NCI-H446 treated with DMSO at 0.1 percent for 48 hours (cell line): ENCODE measurements at places on chromosomes 3 and 15.

- no peak for DNase-seq
Measured at GRCh38 chr3:150511122-150511821, 35.0 kb downstream of the SERP1 start.

- no peak for DNase-seq
Measured at GRCh38 chr15:41233367-41233771, 2.3 kb downstream of the CHP1 start.

DNA sequence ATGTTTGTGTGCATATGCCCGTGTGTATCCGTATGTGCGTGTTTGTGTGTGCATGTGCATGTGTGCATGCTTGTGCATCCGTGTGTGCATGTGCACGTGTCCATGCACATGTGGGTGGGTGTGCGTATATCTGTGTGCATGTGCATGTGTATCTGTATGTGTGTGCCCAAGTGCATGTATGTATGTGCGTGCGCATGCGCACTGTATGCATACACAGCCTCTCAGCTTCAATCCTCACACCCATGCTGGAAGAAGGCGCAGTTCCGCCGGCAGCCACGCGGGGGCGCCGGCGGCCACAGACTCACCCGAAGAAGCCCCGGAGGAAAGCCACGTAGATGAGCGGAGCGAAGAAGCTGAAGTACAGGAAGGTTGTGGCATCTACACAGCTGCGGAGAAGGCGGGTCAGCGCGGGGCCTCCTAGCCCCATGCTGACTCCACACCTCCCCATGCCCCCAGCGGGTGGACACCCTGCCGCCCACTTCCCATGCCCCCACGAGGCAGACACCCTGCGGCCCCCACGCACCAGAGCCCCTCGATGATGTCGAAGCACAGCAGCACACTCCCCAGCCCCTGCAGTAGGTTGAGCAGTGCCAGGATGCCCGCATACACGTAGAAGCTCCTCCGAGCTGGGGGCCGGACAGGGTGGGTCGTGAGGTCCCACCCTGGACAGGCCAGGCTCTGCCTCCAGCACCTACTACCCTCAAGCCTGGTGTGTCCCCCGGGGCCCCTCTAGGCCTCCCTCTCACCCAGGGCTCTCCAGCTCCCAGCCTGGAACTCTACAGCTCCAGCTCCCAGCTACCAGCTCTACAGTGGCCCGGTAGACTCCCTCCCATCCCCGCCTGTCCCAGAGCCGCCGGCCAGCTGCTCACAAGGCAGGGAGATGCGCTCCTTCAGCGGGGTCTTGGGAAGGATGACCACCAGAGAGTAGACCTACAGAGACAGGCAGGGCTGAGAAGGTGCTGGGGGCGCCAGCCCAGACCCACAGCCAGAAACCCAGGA lies 15.4 kb downstream of the TPRA1 start:
- peak; percentile 51 for DNase-seq

DNA sequence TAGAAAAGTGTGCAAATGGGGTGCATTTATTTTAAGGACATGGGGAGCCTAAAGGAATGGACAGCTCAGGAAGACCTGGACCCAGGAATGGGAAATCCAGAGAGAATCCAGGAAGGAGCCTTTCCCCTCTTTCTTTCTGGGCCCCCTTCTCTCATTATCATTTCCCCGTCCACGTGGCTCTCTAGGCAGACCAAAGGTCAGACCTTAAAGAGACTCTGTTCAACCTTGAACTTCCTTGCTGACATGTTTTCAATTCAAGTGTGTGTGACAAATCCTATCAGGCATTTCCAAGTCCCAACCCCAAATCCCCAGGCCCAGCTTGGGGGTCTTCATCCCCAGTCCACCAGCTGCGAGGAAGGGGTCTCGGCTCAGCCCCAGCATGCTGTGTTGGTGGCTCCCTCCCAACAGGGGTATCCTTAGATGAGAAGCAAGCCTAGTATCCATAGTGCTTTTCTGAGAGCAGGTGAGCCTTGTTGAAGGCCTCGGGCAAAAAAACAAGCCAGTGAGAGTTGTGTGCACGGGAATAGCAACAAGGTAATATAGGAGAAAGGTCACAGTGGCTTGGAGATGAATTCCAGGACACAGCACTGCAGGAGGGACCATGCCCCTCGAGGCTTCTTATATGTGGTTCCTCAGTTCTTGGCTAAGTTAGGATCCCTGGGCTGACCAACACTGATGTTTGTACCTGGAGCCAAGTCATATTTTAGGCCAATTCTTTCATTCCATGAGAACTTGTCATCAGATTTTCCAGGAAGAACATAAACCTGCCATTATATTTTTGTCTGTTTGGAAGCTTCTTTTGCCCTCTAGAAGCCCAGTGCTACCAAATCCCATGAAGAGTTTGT lies 130.0 kb downstream of the ASB7 start:
- no peak for DNase-seq

- no peak for DNase-seq
Measured at GRCh38 chr3:112391648-112392047, 58.7 kb downstream of the CD200 start.

DNA sequence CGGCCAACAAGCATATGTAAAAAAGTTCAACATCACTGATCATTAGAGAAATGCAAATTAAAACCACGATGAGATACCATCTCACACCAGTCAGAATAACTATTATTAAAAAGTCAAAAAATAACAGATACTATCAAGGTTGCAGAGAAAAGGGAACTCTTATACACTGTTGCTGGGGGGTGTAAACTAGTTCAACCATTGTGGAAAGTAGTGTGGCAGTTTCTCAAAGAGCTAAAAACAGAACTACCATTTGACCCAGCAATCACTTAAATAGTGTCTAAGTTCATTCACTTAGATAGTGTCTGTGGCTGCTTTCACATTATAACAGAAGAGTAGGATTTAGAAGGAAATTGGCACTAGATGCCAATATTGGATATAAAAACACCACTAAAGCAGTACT lies 49.7 kb downstream of the CGGBP1 start:
- DNase-seq, result no peak

GRCh38 chr3:86986671-86987420 lies 4.1 kb downstream of the VGLL3 start:
- DNase-seq, result no peak

- no peak for DNase-seq
Measured at GRCh38 chr15:73053398-73053723, 1.1 kb downstream of the NEO1 start.

DNA sequence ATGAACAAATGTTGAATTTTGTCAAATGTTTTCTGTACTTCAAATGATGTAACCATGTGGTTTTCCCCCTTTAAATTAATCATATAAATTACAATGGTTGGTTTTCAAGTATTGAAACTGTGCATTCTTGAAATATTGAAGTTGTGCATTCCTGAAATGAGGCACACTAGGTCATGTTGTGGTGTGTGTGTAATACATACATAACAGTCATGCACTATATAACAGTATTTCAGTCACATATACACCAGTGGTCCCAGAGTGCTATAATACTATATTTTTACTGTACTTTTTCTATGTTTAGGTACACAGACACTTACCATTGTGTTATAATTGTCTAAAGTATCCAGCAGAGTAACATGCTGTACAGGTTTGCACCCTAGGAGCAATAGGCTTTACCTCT lies 11.0 kb upstream of the IQCF5 start:
- no peak for DNase-seq

- no peak for DNase-seq
Measured at GRCh38 chr3:58534592-58535494, 2.1 kb downstream of the ACOX2 start.

GRCh38 chr3:71581457-71582035 lies 2.0 kb downstream of the FOXP1 start:
- no peak for DNase-seq

- peak; percentile 68 for DNase-seq
Measured at GRCh38 chr3:170356596-170357175, 829 bp upstream of the SKIL start.

GRCh38 chr3:16114429-16114828 lies 60.1 kb upstream of the GALNT15 start:
- DNase-seq, result peak; percentile 49

GRCh38 chr15:58458076-58458475 lies 26.3 kb downstream of the LIPC start:
- no peak for DNase-seq

DNA sequence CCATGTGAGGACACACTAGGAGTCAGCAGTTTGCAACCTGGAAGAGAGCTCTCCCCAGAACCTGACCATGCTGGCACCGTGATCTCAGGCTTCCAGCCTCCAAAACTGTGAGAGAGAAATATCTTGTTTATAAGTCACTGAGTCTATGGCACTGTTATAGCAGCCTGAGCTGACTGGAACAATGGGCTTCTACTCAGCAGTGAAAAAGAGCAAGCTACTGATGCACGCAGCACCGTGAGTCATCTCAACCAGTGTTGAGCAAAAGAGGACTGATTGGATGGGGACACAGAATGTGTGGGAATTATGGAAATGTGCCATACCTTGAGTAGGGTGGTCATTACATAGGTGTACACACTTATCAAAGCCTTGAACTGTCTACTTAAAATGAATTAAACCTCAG lies 230.4 kb downstream of the PLCL2 start:
- no peak for DNase-seq

GRCh38 chr15:82751308-82751707 lies 41.6 kb upstream of the AP3B2 start:
- DNase-seq, result no peak

GRCh38 chr3:30350011-30350410 lies 256.4 kb upstream of the TGFBR2 start:
- DNase-seq, result no peak

GRCh38 chr3:51102396-51102795 lies 282.7 kb upstream of the MANF start:
- no peak for DNase-seq

GRCh38 chr15:59244337-59244736 lies 37.7 kb downstream of the LDHAL6B start:
- no peak for DNase-seq

DNA sequence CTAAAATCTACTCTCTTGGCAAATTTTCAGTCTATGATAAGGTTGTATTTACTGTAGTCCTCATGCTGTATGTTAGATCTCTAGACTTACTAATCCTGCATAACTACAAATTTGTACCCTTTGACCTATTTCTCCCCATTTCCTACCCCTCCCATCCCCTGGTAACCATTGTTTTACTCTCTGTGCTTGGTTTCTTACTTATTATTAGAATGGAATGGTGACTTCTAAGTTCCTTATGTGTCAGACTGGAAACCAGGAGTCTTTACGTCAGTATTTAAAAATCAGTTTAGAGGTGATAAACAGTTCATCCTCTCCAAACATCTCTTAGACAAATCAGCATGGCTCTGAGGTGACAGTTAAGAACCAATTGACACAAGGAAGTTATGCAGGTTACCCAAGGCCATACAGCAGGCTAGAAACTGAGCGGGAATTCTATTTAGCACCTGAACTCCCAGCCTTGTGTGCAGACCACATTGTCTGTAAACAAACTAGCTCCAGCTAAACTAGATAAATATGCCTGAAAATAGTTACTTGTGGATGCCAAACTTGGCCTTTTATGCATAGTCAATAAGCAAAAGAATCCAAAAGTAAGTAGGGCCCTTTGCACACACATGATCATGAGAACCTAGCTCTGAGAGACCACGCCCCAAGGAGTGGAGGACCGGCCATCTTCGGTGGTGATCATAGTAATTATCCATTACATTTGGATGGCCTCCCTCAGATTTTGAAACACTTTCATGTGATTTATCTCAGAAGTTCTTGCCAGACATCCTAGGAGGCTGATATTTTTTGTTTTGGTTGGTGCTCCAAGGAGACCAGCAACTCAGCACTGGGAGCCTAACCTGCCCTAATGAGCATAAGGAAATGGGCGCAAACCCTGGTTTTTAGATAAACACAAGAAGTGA lies 72.3 kb upstream of the BOC start:
- DNase-seq, result no peak

- no peak for DNase-seq
Measured at GRCh38 chr3:64022451-64023186, 675 bp downstream of the PSMD6 start.

DNA sequence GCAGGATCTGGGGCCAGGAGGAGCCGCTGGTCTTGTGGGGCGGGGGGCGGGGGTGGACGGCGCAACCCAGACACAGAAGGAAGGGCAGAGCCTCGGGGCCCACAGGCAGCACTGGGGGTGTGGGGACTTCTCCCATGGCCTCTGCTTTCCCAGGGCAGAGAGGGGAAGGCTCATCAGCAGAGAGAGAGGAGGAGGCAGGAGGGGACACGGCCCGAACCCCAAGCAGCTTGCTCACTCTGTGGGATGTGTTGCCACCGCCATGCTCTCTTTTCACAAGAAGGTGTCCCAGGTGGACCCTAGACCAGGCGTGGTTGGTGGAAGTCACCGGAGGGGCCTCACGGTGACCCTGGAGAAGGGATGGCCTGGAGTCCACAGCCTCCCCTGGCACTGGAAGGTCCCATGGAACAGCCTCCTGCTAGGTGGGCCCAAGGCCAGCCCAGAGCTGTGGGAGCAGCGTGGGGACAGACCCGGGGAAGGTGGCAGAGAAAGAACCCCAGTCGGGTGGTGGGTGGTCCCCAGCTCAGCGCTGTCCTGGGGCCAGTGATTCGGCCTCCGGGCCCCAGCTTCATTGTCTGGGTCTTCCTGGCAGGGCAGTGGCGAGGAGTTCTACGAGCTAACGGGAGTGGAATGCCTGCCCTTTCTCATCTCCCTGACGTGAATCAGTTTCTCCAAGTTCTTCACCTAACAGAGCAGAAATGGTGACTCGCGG lies 46.8 kb upstream of the PCSK6 start:
- no peak for DNase-seq

DNA sequence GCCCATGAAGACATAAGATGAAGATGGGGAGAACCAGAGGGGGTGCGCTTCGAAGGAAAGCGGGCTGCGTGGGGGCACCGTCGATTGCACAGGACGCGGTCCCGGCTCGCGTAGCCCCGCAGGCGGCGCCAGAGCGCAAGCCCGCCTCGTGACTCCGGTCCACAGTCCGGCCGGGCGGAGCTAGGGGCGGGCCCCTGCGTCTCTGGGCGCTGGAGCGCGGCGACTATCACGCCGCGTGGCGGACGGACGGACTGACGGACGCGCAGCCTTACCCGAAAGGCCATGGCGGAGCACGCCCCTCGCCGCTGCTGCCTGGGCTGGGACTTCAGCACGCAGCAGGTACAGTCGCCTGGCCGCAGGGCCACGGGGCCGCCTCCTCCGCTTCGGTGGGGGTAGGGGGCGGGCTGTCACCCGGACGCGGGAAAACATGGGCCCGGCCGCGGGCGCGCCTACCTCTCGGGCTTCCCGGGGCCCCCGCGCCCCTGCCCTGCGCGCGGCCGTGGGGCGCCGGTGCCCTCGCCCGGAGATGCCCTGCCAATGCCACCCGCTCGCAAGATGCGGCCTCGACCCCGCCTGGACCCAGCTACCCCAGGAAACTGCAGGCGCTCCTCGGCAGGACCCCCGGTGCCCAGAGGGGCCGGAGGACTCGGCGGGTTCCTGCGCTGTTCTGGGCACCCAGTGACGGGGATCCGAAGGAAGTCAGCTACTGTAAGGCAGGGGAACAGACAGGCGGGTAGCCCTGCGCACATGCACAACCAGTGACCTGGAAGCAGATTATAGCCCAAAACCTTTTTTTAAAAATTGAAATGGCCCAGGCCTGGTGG lies at the start of gene XYLB:
XYLB (plus strand) TSS at position 199 of the 824 bp plus-strand sequence; CDS start at position 283, 84 bp downstream.
- peak; percentile 39 for DNase-seq

GRCh38 chr15:77096138-77096537 lies 25.2 kb upstream of the TSPAN3 start:
- no peak for DNase-seq

DNA sequence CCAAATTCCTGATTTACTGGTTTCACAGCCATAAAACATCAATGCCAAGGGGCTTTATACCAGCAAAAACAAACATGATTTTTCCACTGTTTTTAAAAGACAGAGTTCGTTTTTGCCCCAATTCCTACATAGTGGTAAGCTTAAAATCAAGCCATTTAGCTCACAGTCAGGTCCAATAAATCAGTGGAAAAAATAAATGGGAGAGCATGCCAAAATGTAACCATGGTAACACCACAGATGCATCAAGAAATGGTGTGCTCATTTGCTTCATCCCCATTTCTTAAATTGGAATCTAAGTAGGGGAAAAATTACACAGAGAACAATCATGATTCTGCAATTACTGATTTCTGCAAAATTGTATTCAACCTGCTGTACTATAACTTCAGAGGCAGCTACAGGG lies 418.8 kb downstream of the MAGI1 start:
- DNase-seq, result no peak
